H1 (cell line): ENCODE measurements at places on chromosomes 12 and 14. TPM values are rescaled to one million over a fixed set of nuclear protein-coding genes. Genes with fewer than 3 reads are reported as not detected.
A peak's percentile ranks its signal among the peaks of the same experiment; 100 is the strongest.

DNA sequence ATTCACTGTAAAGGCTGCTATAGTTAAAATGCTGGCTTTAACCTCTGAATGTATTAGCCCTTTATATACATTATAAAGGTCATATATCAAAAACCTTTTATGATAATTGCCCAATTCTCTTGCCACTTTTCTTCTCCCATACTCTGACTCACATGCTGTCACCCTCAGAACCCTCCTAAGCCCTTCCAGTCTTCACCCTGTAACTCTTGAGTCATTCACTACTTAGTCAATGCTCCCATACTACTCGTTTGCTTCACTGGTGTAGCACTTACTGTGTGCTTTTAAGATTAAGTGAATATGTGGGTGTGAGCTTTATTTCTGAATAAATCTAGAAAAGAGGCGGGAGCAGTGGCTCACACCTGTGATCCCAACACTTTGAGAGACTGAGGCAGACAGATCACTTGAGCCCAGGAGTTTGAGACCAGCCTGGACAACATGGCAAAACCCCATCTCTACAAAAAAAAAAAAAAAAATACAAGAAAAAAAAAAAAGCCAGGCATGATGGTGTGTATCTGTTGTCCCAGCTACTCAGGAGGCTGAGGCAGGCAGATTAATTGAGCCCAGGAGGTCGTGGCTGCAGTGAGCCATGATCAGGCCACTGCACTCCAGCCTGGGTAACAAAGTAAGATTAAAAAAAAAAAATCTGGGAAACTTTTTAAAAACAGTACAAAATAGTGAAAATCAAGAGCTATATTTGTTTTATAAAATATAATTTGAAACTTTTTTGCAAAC, 37.6 kb downstream of the SPATA7 start:
- no peaks in the 10 kb centered on the region for H3K36me3 ChIP-seq
- H3K4me3 ChIP-seq = no peak overlapping the region
- DNase-seq = no peak
- no peaks in the 10 kb centered on the region for H3K27me3 ChIP-seq

DNA sequence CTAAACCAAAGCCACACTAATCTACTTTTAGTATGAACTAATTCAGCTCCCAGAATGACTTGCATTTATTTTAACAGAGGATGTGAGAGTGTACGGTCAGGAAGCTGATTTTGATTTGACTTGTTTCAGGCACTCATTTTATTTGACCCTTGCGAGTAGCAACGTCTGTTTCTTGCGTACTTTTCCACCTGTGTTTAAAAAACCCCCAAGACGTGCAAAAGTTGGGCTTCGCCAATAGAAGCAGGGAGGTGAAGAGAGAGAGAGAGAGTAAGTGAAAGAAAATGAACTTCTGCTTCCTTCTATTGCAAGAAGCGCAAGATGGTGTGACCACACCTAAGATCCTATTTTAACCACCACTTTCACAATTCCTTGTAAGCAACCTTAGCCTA, 6.7 kb upstream of the SLC15A4 start:
- H3K4me1 ChIP-seq = no peaks in the 10 kb centered on the region
- DNase-seq = no peak
- no peaks in the 10 kb centered on the region for H3K27me3 ChIP-seq
- H3K4me3 ChIP-seq = no peak overlapping the region
- H3K36me3 ChIP-seq = no peaks in the 10 kb centered on the region
- no peak overlapping the region for H3K27ac ChIP-seq

- no peaks in the 10 kb centered on the region for H3K27me3 ChIP-seq
- no peaks in the 10 kb centered on the region for H3K4me1 ChIP-seq
- peak overlapping the region; percentile 94 for H3K4me3 ChIP-seq
- peak overlapping the region; percentile 74; the same call in 1 of the 2 replicates for H3K27ac ChIP-seq
Measured at GRCh38 chr12:100266585-100266834, 369 bp downstream of the DEPDC4 start.

DNA sequence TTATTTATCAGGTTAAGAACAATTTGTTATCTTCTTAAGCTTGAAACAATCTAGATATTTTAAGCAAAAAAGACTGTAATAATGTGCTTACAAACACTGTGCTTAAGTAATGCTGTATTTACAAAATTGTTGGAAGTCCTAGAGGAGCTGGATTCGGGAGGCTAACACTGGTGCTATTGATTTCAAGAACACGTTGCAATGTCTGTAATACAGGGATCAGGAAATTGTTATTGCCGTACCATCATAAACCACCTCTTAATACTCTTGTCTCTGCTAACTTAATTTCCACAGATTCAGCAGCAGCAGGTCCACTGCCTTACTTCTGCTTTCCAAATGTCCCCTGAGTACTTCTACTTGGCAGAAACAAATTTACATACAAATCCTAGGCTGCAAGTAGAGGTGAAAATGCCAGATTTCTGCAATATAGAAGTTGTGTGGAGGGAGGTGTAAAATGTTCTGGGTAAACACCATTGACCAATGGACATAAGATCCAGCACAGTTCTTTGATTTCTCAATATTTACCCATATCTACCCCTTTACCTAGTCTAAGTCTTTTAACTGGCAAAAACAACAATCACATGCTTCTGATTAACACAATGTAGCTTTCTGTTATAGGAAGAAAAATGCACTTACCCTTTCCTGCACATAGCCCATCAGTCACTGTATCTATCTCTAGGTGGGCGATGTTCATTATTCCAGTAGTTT, 663.4 kb downstream of the TMTC2 start:
- H3K36me3 ChIP-seq = no peaks in the 10 kb centered on the region
- no peak for DNase-seq
- no peak overlapping the region for H3K27ac ChIP-seq
- no peaks in the 10 kb centered on the region for H3K27me3 ChIP-seq
- H3K4me1 ChIP-seq = no peaks in the 10 kb centered on the region

The GPR132 gene
- not detected in 2 replicates for total RNA-seq
